Stimulated activated CD8-positive, alpha-beta memory T cell treated with anti-CD3 and anti-CD28 coated beads, Interleukin-4, amount 100 ng/mL, for 1 hour (primary cell): ENCODE measurements at places on chromosomes 4 and X.

DNA sequence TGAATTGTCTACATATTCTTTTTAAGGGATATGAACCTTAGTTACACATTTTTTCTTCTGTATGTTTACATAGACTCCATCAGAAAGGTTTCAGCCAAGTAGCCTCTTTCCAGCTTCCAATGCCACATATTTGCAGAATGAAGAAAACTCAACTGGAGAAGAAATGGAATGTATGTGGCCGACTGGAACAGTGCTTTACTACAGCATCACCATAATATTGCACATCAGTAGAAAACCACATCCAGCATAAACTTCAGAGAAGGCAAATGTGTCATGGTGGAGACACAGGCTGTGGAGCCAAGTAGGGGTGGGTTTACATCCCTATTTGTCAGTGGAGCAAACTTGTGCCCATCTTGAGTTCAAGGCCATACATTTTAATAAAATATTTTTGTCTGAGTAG lies 204.8 kb upstream of the LDB2 start:
- no peak for DNase-seq

- DNase-seq: no peak
Observed at GRCh38 chr4:127545271-127545670, 87.5 kb upstream of the INTU start.

DNA sequence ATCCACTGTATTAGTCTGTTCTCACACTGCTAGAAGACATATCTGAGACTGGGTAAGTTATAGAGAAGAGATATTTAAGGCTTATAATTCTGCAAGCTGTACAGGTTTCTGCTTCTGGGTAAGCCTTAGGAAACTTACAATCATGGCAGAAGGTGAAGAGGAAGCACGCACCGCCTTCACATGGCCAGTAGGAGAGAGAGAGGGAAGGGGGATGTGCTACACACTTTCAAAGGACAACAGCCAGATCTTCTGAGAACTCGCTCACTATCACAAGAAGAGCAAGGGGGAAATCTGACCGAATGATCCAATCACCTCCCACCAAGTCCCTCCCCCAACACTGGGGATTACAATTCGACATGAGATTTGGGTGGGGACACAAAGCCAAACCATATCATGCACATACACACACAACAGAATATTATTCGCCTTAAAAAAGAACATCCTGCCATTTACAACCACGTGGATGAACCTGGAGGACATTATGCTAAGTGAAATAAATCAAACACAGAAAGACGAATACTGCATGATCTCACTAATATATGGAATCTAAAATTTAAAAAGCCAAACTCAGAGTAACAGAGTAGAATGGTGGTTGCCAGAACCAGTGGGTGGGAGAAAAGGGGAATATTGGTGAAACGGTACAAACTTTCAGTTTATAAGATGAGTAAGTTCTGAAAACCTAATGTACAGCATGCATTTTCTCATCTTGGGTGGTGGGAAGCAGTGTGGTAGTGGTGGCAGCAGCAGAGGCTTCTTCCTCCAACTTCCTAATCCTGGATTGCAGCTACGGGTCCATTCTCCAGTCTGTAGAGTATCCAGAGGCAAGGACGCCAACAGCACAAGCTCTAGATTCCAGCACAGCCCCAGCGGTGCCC lies 12.8 kb downstream of the FRYL start:
- DNase-seq: no peak

DNA sequence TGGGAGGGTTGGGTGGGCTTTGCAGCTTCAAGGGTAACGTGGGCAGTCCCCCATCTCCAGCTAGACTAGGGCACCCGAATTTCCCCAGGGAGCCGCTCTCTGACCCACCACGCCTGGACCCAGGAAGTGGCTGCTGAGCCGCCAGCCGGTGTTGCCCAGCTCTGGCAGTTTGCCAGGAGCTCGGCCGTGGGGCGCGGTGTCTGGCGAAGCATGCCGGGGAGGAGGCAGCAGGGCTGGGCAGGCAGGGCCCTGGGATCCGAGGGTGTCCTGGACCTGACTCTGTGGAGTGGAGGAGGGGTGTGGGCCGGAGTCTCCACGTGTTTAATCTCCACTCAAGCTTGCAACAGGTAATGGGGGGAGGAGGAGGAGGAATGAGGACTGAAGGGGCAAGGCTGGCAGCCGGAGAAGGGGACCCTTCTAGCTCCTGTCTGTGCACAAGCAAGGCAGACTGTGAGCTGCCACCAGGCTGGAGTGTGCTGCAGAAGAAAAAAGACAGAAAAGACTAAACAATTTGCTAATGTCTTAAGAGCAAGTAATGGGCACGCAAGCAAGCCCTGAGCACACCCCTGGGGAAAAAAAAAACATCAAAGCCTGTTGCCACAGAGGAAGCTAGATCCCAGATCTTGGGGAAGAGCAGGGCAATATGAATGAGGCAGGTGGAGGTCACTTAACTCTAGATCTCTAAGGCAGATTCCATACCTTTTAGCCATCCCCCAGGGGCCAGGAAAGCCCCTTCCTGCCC lies 2.4 kb downstream of the LONRF3 start:
- DNase-seq: no peak

- DNase-seq: no peak
Observed at GRCh38 chrX:129161108-129161507, 362.2 kb downstream of the SMARCA1 start.

DNA sequence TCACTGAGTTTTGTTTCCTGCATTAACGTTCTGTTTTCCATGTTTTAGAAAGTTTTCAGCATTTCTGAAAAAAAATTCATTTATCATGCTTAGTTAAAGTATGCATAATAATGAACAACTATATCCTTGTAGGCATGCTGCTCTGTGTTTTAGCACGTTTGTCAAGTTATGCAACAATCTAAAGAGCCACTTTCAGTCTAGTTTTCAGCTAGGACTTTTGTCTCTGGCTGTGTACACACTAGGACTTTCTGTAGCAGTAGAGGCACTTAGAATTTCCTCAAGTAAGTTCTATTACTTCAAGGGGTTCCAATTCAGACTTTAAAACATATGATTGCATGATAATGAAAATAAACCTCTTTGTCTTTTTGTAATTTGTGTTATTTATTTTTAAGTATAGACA lies 12.4 kb downstream of the DCAF8L1 start:
- no peak for DNase-seq

GRCh38 chr4:150217192-150217591 lies 138.9 kb downstream of the DCLK2 start:
- no peak for DNase-seq

DNA sequence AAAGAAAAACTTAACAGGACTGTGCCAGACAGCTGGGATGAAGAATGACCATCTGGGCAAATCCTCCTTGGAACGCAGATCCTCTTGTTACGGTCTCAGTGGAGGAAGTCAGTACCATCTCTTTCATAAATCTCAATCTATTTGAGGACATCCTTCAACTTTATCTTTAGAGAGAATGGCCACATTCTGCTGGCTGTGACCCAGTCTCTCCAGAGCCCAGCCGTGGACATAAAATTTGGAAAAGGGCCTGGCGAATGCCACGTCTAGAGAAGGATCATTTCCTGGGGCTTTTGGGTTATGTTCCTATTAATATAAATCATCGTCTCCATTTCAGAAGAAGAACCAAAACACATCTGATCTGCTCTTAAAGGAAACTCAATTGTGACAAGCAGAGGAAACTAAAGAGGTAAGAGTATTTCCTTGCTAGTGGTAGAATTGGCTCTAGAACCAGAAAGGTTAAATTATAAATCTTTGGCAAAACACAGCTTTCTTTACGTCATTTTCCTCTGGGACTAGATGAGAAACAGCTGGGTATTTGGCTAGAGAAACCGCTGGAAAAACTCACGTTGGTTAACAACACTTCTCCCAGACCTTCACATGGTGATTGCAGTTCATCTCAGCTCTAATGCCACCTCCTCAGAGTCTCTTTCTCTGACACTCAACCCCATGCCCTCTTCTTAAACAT lies 164.7 kb downstream of the CHIC2 start:
- no peak for DNase-seq

GRCh38 chr4:28490669-28491068 lies 1630.0 kb downstream of the STIM2 start:
- no peak for DNase-seq

GRCh38 chr4:116020141-116020722 lies 906.8 kb upstream of the NDST4 start:
- no peak for DNase-seq

- no peak for DNase-seq
Observed at GRCh38 chr4:139247700-139248238, 32.3 kb downstream of the MGARP start.

GRCh38 chrX:21963269-21963668 lies 22.8 kb downstream of the SMS start:
- DNase-seq: no peak

- DNase-seq: no peak
Observed at GRCh38 chrX:12966151-12966550, 8.8 kb upstream of the TMSB4X start.

DNA sequence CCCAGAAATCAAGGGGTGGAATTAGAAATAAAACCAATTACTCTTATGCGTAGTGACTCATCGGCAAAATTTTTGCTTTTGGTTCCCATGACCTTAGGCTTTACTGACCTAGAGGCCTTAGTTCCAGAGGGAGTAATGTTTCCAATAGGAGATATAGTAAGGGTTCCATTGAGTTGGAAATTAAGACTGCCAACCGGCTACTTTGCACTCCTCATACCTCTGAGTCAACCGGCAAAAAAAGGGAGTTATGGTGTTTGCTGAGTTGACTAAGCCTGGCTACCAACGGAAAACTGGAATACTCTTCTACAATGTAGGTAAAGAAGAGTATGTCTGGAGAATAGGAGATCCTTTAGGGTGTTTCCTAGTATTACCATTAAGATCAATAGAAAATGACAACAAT lies 919.8 kb downstream of the CENPC start:
- DNase-seq: no peak

DNA sequence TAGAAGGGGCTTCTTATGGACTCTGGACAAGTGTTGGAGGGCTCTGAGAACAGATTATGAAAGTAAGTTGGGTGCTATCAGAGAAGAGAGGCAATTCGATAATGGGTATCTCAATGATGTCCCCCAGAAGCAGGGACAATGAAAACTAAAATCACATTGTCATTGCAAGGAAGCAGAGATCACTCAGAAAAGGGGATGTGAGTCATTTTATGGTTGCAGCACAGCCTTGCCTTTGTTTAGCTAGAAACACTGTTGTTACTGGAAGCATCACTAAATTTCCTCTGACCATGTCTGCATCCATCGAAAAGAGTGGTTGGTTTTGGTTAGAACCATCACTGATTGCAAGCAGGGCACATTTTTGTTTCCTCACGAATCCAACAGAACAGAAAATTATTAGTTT lies 246.8 kb upstream of the NWD2 start:
- no peak for DNase-seq

- no peak for DNase-seq
Observed at GRCh38 chrX:84240848-84241565, 53.0 kb upstream of the RPS6KA6 start.

GRCh38 chrX:34918856-34919255 lies 23.7 kb upstream of the FAM47B start:
- DNase-seq: no peak

DNA sequence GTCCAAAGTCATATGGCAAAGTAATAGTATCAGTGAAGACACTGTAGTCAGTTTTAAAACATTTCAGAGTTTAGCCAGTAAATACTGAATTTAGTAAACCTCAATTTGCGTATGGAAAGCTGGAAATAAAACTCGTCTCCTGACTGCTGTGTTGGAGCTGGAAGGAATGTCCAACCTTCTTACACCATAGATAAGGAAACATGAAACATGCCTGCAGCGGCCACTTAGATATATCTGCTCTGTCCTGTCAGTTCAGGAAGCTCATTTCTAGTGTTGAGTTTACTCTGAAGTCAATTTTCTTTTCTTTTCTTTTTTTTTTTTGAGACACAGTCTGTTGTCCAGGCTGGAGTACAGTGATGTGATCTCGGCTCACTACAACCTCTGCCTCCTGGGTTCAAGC lies 21.2 kb downstream of the ARHGAP10 start:
- no peak for DNase-seq

- DNase-seq: no peak
Observed at GRCh38 chrX:17836830-17837229, 24.3 kb downstream of the RAI2 start.

DNA sequence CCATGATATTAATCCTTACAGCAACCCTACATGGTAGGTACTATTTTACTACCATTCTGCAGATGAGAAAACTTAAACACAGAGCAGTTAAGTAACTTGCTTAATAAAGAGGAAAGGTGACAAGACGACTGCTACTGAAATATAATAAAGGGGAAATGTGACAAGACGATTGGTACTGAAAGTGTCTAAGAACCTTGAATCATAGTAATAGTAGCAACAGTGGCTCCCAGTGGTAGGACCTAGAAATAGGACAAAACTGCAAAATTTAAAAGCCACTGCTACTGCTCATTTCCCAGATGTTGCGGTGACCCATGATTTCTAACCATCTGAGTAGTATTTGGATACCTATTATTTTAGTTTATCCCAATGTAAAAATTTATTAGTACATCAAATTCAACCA lies 89.5 kb downstream of the TASL start:
- no peak for DNase-seq

DNA sequence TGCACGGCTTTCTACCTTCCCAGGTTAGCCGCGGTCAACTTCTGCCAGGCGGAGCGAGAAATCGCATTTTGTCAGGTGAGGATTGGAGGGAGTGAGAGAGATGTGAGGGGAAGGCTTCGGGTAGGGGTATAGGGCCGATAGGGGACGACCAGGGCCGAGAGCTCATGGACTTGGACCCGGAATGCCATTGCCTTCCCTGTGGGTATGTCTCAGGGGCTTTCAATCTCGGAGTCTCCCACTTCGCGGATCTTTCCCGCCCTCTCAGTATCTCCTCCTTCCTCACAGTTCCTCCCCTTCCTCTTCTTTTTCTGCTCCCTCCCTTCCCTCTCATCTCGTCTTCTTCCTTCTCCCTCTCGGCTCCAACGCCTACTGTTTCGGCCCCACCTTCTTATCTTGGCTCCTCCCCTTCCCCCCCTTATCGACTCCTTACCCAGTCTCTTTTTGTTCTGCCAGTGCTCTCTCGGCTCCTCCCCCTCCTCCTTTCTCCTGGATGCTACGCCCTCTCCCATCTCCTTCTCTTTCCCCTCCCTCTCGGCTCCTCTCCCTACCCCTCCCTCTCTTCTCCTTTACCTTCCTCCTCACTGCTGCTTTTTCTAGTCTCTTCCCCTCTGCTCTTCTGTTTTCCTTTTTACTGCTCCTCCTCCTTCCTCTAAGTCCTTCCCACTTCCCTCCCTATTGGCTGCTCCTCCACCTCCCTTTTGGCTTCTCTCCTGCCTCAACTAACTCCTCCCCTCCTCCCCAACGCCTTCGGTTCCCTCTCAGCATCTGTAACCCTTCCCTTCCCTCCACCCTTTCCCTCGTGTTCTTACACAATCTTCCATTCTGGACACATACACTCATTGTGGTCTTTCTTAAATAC lies 29.4 kb upstream of the RBMX start:
- DNase-seq: no peak

- no peak for DNase-seq
Observed at GRCh38 chrX:109886122-109886761, 116.7 kb upstream of the TMEM164 start.

- DNase-seq: no peak
Observed at GRCh38 chr4:45751877-45752530, 371.9 kb downstream of the GABRG1 start.

DNA sequence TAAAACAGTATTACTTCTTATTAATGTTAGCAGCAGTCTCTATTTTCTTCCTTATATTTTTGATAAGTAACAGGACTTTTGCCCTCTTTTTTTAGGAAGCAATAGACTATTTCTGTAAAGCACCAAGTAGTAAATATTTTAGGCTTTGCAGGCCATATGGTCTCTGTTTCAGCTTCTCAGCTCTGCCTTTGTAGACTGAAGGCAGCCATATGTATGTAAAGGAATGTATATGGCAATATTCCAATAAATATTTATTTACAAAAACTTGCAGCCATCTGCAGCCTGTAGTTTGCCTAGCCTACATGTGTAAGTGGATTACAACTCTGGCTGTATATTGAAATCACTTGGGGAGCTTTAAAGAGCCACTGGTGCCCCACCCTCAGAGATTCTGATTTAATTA lies 15.0 kb downstream of the RADX start:
- no peak for DNase-seq
